Cerebellar nuclear complex (tissue), 1 donor: ENCODE measurements at places on chromosomes 4 and X.

DNA sequence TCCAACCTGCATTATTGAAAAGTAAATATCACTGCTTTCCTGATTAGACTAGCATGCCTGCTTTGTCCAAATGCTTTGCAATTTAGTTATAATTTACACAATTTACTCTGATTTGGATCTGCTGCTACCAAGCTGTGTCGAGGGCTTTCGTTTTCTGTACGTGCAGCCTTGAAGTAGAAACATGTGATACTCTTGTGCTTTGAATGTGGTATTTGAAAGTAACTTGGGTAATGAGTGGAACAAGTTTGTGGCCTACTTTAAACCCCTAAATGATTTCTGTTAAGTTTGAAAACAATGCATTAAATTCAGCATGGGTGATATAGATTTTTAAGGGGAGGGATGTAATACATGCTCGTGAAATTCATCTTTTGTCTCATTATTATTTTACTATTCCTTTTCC, 240.7 kb downstream of the IQCM start:
- DNase-seq: no peak

DNA sequence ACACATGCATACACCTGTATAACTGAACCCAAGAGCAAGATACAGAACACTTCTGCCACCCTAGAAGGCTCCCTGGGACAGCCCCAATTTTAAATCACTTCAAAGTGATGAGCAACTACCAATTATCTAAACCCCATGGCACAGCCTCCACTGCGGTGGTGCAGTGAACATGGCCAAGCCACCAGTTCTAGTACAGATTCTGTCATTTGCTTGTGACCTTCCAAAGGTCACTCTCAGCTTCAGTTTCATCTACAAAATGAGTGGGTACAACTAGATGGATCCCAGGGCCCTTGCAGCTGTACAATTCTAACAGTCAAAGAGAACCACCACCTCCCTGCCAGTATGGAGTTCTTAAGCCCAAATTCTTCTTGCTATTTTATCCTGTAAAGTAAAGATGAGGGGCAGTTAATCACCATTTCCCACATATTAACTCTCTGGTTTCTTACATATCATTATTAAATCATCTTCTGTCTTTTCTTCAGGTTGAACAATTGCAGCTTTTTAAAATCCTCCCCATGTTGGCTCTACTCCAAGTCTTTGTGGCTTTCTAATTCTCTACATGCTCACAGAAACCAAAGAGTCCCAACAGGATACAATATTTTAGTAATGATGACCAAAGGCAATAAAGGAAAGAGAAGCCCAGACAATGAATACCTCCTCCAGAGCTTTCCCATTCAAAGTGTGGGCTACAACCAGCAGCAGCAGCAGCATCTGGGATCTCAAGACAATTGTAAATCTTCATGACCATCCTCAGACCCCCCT, 39.0 kb upstream of the GPM6B start:
- DNase-seq: no peak

- DNase-seq: no peak
Measured at GRCh38 chr4:58953575-58953974, 1843.4 kb upstream of the IGFBP7 start.

- DNase-seq: no peak
Measured at GRCh38 chr4:32022071-32022470, 1301.9 kb downstream of the PCDH7 start.

GRCh38 chrX:16953606-16954211, 7.3 kb downstream of the REPS2 start:
- no peak for DNase-seq
